ENCODE measurements at places on chromosomes 13 and 19.

GRCh38 chr19:40811478-40812341 is 12.7 kb downstream of the EGLN2 start:
- no peak for DNase-seq

DNA sequence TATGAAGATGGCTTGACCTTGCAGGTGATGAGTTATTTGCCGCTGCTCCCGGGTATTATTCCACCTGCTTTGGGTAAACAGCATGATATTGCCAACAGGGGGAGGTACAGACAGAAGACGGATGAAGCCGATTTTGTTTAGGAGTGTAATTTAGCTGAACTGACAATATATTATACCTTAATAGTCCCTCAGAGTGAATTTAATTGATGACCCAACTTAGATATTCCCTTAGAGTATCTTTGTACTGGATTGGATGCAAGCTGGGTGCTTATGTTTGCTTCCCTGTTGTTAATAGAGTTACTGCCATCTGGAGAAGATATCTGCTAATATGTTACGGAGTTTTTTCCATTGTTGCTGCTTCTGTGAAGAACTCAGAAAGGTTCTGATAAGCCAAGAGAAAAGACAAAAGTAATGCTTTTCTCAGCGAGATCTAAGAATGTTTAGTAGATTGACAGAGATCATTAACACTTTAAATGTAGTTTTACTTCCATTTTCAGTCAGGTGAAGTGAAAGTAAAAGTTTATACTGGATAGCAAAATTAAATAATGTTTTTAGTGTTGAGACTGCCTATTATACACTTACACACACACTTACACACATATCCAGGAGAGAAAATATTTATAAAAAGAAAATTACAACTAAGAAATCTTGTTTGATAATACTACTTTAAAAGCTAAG is 2220.8 kb upstream of the PCDH20 start:
- DNase-seq = no peak

GRCh38 chr13:30847650-30848307 is 58.3 kb upstream of the MEDAG start:
- DNase-seq = no peak

DNA sequence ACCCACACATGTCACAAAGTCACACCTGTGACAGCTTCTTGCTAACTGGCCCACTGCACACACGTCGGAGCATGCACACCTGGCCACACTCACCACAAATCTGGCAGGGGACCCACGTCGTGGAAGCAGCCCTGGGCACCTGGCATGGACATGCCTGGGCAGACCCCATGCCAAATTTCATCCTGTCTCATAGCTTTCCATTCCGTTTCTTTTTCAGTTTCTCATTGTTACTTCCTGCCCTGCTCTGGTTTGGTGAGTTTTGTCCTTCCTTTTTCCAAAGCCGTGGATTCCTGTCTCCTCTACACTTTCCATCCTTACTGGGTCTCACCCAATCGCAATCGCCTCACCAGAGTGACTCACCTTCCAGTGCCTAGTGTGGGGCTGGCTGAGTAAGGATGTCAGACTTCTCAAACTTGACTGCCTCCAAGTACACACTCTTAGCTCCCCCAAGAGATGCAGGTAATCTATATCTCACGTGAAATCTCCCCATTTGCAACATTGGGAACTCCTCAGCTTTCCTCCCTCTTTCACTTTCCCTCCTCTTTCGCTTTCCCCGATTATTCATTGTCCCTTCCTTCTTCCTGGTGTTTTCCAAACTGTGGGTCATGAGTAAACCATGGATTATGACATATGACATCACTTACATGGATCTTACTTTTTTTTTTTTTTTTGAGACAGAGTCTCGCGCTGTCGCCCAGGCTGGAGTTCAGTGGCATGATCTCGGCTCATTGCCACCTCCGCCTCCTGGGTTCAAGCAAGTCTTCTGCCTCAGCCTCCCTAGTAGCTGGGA is 1.6 kb upstream of the BBC3 start:
- DNase-seq = no peak

DNA sequence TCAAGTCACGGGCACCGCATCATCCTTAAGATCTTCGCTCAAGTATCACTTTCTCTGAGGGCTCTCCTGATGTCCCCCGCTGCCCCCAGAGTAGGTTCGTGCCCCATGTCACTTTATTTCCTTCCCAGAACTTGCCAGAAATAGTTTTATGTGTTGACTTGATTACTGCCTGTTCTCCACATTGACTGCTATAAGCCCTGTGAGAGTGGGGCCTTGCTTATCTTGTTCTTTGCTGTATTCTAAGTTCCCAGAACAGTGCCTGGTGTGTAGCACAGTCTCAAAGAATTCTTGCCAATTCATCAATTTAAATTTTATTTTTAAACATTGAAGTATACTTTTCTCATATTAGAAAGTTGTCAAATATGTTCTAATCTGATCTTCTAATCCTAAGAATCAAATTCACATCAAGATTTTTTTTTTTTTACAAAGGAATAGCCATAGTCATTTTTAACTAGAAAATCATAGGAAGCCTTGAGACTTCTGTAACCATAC is 32.1 kb upstream of the GPR183 start:
- no peak for DNase-seq

DNA sequence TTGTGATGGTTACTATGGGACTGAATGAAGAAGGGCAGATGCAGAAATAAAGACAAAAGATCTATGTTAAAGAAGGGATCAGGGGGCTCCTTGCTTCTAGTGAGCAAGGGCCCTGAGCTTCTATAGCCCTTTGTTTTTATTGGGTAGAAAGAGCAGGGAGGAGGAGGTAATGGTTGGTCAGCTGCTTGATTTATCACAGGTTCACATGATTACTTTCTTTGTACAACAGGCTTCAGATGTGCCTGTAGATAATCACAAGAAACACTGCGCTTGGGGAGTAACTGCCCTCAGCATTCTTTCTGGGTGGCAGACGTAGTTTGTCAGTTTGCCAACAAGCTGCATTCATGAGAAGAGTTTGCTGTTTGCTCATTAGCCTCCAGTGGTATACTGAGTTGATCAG is 4.8 kb upstream of the ZNF439 start:
- no peak for DNase-seq

- no peak for DNase-seq
Observed at GRCh38 chr13:111663953-111664421, 343.5 kb downstream of the TEX29 start.

DNA sequence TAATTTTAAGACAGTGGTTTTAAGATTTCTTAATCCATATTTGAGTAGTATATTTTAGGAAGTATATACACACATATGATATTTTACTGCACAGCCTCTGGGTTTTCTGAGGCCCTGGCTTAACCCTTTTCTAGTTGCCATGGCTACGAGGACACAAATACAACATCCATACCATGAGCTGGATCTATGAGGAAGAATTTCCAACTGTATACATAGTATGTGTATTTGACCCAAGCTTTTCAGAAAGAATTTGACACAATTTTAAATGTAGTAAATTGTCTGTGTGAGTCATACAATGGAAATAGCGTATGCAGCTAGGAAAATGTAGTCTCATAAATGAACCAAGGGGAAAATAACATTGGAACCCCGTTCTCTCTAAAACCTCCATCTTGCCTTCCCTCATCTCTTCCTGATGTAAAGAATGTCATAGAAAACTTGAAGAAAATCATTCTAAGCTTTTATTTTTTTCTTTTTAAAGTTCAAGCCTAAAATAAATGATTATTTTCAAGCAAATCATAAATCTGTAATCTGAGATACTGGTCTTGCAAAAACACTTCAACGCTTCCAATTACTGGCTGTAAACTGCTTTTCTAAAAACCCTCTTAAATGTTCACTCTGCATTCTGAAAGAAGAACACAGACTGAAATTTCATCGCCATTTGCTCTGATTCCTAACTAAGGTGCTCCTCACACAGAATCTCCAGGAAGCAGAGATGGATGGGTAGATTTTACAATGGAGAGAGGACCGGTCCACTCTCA is 172.4 kb downstream of the LACC1 start:
- DNase-seq = no peak

GRCh38 chr13:49220036-49220855 is at the start of gene MLNR:
MLNR (plus strand) TSS chr13:49220338; CDS start chr13:49220338, 0 bp downstream.
- DNase-seq = no peak

- no peak for DNase-seq
Observed at GRCh38 chr13:93932901-93933300, 546.6 kb downstream of the DCT start.
